Keratinocyte (primary cell): ENCODE measurements at places on chromosomes 3 and 15. TPM values are rescaled to one million over a fixed set of nuclear protein-coding genes. Genes with fewer than 3 reads are reported as not detected.

GRCh38 chr3:67327582-67327981 is 326.8 kb downstream of the SUCLG2 start:
- no peak for DNase-seq

GRCh38 chr3:178465260-178466180 is 70.7 kb upstream of the KCNMB2 start:
- no peak for DNase-seq

- no peak for DNase-seq
Measured at GRCh38 chr3:30618526-30618925, 12.1 kb downstream of the TGFBR2 start.

Gene CYP1A2
- 0.04 to 0.09 TPM in 2 of 3 replicates, not detected in the other for polyA plus RNA-seq
